ENCODE measurements at places on chromosomes 2 and 18. TPM values are rescaled to one million over a fixed set of nuclear protein-coding genes. Genes with fewer than 3 reads are reported as not detected.

FOXI3 gene
- total RNA-seq, result not detected

TNS1 gene
- total RNA-seq, result 44.4 TPM

ABCG5 gene
- total RNA-seq, result not detected

WNT10A gene
- total RNA-seq, result not detected

UGT1A5 gene
- total RNA-seq, result not detected

TCF4 gene
- total RNA-seq, result 57.6 TPM

SPATA3 gene
- not detected for total RNA-seq

NCKAP5 gene
- total RNA-seq, result 2.6 TPM

EFEMP1 gene
- 615 TPM for total RNA-seq

DLGAP1 gene
- 0.51 TPM for total RNA-seq

CRACDL gene
- not detected for total RNA-seq

THSD7B gene
- under 0.01 TPM for total RNA-seq

RSAD2 gene
- 1.7 TPM for total RNA-seq

ST8SIA5 gene
- under 0.01 TPM for total RNA-seq

IFIH1 gene
- total RNA-seq, result 11.4 TPM

TMEFF2 gene
- 0.33 TPM for total RNA-seq

PDCD1 gene
- total RNA-seq, result not detected

Data from fibroblast of lung (primary cell).